Left kidney (tissue), 8 donors: ENCODE measurements at places on chromosomes 13 and 19. TPM values are rescaled to one million over a fixed set of nuclear protein-coding genes. Genes with fewer than 3 reads are reported as not detected.

Gene FKBP8
- 152 TPM for polyA plus RNA-seq

DNA sequence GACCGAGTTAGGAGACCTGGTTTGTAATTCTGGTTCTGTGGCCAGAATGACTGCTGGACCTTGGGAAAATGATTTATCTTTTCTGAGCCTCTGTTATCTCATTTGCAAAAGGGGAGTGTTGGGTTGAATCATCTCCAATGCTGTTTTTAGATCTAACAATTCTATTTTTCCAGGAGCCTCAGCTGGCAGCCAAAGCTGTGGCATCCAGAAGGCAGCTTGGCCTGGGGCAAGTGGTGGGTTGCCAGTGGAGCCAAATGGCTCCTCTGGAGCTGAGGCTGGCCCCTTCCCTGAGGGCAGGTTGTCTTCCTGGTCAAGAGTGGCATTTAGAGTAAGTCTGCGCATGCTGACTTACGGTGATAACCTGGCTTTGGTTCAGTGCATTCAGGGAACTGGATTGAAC, 21.3 kb downstream of the B3GLCT start:
- no peak for DNase-seq

GRCh38 chr19:33286899-33287298, 15.4 kb downstream of the CEBPA start:
- DNase-seq = no peak

Gene PTH2
- not detected for polyA plus RNA-seq

- no peak for DNase-seq
These were observed 338 bp downstream of the RGCC start for GRCh38 chr13:41457589-41458186.

DNA sequence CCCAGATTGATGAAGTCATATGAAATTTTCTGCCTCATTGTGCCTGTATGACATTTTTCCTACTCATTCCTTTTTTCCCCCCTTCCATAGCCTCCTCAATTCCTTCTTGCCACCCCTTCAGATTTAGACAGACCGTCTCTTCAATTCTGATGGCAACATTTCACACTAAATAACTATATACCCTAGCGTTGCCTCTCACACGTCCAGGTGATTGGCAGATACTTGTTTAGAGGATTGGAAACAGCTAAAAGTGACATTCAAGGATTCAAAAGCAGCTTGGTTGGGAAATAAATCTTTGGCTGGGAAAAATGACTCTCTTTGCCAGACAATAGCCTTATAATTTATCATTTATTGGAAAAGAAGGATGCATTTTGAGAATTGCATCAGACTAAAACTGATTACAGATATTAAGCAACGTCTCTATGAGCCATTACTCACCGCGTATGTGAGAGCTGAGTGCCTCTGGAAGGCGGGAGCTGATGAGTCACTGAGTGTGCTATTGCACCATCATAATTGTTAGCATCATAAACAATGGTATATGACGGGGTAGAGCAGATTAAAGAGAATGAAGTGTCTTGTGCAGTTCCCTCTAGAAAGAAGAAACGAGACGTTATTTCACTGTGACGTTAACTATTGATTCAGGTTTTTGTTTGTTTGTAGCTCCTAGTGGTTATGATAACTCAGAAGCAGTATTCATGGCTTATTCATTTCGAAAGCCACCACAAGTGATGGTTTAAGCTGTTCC, 61.1 kb upstream of the FAM216B start:
- DNase-seq = no peak
